Sciatic nerve (tissue), 2 donors: ENCODE measurements at places on chromosomes 2 and 18.

DNA sequence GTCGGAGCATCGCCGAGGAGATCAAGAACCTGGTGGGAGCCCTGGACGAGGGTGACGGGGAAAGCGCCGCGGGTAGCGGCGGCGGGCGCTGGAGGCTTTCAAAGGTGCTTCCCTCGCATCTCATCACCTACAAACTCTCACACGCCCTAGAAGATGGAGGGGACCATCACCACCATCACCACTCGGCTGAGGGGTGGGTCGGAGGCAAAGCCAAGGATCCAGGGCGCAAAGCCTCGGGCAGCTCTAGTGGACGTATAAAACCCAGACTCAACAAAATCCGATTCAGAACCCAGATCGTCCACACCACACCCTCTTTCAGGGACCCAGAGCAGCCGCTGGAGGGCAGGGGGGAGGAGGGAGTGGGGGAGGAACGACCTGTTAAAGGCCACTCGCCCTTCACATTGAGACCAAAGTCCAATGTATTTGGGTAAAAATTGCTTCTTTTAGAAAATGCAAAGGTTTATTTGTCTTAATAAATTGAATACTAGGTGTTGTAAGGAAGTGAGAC lies 1.5 kb downstream of the SOWAHC start:
- DNase-seq = no peak

- DNase-seq = no peak
These were observed 256.4 kb downstream of the MEIS1 start for GRCh38 chr2:66691031-66691965.

DNA sequence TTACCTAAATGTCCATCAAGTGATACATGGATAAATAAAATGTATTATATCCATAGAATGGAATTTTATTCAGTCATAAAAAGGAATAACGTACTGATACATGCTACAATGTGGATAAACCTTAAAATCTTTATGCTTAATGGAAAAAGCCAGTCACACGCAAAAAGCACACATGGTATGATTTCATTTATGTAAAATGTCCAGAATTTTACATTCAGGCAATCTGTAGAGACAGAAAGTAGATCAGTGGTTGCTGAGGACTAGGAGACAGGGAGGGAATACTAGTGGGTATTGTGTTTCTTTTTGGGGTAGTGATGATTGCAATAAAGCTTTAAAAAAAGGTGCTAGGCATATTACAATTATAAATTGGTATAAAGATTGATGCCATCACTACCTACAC lies 30.7 kb upstream of the CD302 start:
- no peak for DNase-seq

- no peak for DNase-seq
These were observed 93.2 kb downstream of the ADD2 start for GRCh38 chr2:70674636-70675430.

DNA sequence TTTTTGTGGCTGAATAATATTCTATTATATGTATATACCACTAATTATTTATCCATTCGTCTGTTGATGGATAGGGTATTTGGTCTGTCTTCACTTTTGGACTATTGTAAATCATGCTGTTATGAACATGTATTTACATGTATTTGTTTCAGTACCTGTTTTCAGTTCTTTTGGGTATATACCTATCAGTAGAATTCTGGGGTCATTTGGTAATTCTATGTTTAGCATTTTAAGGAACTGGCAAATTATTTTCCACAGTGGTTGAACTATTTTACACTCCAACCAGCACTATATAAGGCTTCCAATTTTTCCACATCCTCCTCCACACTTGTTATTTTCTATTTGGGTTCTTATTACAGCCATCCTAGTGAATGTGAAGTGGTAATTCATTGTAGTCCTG lies 12.4 kb upstream of the TANK start:
- DNase-seq = no peak

GRCh38 chr2:240820607-240821428 lies 799 bp upstream of the KIF1A start:
- DNase-seq = peak; percentile 55

DNA sequence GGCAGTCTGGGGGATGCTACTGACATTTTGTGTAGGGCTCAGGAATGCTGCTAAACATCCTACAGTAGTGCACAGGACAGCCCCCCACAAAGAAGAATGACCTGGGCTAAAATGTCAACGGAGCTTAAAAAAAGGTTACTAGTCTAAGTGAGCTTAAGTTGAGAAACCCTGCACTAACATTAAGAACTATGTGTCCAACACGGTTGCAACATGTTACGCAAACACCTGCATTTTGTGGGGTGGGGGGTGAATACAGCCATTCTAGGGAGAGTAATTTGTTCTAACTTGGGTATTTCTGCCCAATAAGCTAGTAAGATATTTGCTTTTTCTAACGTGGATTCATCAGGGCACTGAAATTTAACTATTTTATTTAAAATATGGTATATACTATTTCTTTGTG lies 57.9 kb downstream of the SLC8A1 start:
- no peak for DNase-seq

DNA sequence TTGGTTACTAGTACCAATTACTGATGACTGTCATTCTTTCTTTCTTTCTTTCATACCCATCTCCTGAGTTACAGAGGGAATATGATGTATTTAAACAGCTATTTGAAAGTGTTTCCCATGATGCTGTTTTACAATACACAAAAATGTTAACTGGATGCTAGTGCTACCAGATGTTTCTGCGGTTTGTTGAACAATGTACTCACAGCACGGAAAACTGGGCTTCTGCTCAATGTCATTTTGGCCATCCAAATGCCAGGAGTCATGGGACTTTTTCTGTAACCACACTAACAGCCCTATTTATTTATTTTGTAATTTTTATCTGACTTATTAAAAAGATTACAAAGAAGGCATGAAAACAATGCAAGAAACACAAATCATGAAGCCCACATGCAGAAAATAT lies 313.8 kb downstream of the RIT2 start:
- no peak for DNase-seq

GRCh38 chr2:3608373-3609278 lies 13.7 kb downstream of the COLEC11 start:
- DNase-seq = no peak

DNA sequence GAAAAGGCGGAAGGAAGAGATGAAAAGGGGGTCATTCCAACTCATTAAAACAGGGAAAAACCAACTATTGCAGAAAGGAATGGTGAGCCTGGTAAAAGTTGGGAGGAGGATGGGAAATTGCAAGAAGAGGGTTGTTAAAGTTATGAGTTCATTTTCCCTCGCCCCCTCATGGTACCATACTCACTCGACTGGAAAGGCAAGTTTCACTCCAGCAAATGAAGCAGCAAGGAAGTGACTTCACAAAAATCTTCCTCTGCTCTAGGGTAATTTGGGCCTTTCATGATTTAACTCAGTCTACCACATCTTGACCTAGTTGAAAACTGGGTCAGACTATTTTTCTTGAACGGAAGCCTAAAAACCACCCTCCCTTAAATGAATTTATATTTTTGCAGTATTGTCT lies 22.8 kb upstream of the DAW1 start:
- no peak for DNase-seq

DNA sequence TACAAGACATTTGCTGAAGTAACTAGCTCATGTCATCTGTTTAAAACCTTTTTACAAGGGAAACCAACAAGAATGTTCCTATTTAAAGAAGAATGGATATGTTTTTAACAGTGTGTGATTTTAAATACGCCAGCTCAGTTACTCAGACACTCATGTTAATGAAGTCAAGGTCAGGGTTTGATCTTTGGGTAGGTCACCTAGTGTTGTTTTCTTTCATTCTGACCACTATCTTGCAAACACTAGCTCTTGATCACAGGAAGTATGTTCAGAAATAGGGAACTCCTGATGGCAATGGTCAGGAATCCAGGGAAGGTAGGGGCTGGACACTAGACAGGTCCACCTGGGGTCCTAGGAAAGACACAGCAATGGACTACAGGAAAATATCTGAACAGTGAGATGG lies 116.7 kb downstream of the CPS1 start:
- DNase-seq = no peak

GRCh38 chr2:168685600-168686451 lies 116.6 kb upstream of the NOSTRIN start:
- DNase-seq = no peak

DNA sequence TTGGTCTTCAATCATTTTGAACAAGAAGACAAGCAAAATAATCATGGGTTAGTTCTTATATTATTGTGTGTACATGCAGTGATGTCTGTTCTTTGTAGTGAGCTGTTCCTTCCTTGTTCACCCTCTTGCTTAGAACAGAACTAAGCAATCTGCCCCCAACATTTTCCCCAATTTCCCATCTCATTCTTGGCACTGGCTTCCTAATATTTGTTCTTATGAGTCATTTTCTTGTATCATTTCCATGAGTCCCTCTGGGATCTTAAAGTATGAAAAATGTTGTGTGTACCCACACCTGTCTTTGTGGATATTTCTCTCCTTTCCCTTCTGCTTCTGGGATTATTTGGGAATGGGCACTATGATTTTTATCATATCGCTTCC lies 3.5 kb upstream of the IL1B start:
- no peak for DNase-seq

GRCh38 chr18:31428211-31428610 lies 19.3 kb upstream of the DSG3 start:
- no peak for DNase-seq
